Neural crest cell (in vitro differentiated cells): ENCODE measurements at places on chromosomes 3 and 15.

GRCh38 chr15:100972975-100973350, 53.8 kb downstream of the LRRK1 start:
- DNase-seq, result no peak

GRCh38 chr3:187968883-187969580, 184.9 kb upstream of the LPP start:
- DNase-seq, result no peak

GRCh38 chr15:27167738-27168137, 196.8 kb downstream of the GABRG3 start:
- no peak for DNase-seq

DNA sequence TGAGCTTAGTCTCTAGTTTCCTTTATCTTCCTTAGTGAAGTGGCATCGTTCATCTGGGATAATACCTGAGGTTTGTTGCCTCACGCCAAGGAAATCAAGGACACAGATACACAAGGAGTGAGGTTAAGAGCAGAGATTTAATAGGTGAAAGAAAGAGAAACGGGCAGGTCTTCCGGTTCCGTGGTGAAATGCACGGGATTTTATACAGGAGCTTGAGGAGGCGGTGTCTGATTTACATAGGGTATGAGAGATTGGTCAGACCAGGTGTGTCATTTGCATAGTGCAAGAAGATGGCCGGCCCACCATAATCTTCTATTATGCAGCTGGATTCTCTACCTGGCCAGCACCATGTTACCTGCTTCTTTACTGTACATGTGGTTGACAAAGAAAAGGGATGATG, 17.2 kb downstream of the ARRDC4 start:
- no peak for DNase-seq

DNA sequence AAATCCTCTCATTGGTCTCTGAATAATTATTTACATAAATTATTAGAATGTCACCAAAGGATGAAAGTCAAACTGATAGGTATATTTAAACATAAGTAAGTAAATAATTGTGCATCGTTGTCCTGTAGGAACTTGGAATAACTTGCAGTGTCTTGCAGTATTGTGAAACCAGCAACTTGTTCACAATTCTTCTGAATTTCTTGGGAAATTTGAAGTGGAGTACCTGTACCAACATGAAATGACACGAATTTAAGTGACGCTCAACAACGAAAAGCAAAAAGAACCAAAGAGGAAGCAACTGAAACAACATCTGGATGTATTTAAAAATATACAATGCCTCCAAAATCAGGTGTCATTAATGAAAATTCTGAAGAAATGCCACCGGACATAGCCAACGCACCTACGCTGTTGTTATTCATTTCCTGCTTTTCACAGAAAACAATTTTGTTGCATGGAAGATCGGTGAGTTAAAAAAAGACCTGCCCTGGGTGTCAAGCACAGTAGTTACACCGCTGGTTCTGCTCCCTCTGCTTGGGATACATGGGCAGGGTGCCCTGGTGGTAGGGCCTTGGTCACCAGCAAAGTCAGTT, 112.5 kb downstream of the RPLP1 start:
- DNase-seq, result no peak

GRCh38 chr3:143902210-143902609, 53.9 kb upstream of the SLC9A9 start:
- no peak for DNase-seq

DNA sequence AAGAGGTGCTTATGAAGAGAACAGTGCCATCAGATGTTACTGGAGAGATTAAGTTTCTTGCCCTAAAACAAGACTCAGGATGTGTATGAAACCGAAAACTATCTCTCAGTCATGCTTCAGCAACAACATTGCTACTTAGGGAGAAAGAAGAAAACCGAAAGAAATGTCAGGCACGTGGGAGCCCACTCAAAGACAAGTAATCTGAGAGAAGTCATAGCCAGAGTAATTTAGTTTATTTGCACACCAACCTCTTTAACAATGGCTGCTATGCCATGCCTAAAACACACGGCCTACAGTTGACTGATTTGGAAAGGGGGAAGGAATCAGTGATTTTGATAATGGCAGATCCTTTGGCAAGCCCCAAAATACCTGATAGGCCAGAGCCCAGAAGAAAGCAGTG, 162.9 kb downstream of the TIGIT start:
- no peak for DNase-seq

DNA sequence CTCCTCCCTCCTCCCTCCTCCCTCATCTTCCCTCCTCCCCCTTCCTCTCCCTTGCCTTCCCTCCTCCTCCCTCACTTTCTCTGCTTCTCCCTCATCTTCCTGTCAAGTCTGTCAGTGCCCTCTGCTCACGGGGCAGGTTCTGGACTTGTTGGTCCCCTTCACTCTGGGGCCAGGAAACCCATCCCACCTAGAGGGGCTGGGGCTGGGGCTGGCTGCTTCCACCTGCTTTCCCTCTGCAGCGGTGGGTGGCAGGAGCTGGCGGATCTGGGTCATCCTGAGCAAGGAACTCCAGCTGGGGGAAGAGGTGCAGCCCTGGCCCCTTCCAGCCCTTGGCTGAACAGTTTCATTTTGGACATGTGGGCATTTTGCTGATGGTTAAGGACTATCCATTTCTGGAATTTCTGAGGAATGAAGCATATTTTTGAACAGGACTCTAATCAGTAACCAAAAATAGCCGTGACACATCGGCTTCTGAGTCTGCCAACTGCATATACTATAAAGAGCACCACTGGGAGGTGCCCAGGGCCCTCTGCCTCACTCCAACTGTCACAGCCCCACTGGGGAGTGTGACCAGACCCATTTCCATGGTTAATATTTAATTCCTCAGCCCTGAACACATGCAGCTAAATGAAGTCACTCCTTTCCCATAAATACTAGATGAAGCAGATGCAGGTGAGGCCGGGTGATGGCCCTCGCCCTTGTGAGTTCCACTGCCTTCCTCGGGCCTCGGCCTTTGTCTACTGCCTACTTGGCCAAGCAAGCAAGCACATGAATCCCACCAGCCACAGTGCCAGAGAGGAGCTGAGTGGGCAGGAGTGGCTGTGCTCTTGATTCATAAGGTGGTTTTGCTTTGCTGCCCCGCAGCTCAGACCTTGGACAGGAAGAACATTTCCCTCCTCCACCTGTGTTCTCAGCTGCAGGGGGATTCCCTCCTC, 39.8 kb downstream of the CHDH start:
- no peak for DNase-seq

GRCh38 chr3:42780892-42781700, 8.0 kb upstream of the CCDC13 start:
- DNase-seq, result peak; percentile 56

- no peak for DNase-seq
Measured at GRCh38 chr3:57082481-57082880, 22.0 kb downstream of the SPATA12 start.

DNA sequence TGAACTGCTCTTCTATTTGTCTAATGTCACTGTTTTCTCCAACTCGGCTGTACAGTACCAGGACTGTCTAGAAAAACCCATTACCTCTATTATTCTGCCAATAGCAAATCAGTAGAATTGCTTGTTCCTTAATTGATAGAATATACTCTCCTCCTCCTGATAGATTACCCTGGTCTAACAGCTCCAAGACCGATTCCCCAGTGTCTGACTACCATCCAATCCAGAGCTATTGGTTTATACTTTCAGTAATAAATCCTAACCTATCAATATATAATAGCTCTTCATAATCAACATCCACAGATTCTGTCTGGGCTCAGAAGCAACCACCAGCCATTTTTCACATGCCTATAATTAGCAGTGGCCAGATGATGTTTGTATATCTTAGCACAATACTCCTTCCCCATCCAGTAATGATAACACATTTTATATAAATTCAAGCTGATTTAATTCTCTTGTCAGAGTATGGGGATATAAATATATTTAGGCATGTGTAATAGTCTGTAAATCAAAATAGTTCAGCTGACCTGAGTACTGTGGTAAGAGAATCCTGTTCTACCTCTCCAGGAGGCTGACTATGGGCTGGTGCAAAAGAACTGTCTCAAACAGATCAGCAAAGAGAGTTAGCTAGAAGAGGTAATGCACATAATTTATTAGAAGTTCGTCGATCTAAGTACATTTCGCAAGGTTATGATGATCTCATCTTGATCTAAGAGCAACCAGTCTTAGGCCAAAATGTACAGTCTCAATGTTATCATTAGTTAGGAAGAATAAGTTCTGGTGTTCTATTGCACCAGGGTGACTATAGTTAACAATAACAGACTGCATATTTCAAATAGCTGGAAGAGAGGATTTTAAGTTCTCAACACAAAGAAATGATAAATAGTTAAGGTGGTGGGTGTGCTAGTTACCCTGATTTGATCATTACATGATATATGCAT, 193.4 kb downstream of the SHOX2 start:
- DNase-seq, result no peak

DNA sequence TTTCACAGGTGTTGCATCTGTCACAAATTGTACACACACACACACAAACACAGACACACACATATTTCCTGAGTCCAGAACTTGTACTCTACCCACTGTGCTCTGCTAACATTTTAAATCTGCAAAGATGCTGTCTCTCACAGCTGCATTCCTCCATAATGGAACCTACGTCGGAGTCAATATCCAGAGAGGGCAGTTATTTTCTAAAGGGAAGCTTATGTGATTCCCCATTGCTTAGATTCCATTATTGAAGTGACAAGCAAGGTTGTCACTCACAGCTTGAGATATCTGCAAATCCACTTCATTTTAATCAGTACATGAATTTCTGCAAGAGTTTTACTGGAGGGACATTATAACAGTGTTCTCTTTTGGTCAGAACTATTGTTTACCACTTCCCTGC, 992.4 kb downstream of the NSUN3 start:
- no peak for DNase-seq

- no peak for DNase-seq
Measured at GRCh38 chr3:73141525-73141924, 80.1 kb downstream of the EBLN2 start.
